ENCODE measurements at places on chromosomes 7 and 10. TPM values are rescaled to one million over a fixed set of nuclear protein-coding genes. Genes with fewer than 3 reads are reported as not detected.

The HOXA7 gene
- not detected for total RNA-seq

The CYP26C1 gene
- not detected for total RNA-seq

The ZPBP gene
- not detected for total RNA-seq

The GTF2I gene
- 134 TPM for total RNA-seq

The CTBP2 gene
- 35.9 TPM for total RNA-seq

The FANK1 gene
- total RNA-seq, result 0.43 TPM

The GFRA1 gene
- total RNA-seq, result 0.59 TPM

The RNF32 gene
- 0.38 TPM for total RNA-seq

The C10orf67 gene
- 0.35 TPM for total RNA-seq

The FAM25C gene
- total RNA-seq, result not detected

DNA sequence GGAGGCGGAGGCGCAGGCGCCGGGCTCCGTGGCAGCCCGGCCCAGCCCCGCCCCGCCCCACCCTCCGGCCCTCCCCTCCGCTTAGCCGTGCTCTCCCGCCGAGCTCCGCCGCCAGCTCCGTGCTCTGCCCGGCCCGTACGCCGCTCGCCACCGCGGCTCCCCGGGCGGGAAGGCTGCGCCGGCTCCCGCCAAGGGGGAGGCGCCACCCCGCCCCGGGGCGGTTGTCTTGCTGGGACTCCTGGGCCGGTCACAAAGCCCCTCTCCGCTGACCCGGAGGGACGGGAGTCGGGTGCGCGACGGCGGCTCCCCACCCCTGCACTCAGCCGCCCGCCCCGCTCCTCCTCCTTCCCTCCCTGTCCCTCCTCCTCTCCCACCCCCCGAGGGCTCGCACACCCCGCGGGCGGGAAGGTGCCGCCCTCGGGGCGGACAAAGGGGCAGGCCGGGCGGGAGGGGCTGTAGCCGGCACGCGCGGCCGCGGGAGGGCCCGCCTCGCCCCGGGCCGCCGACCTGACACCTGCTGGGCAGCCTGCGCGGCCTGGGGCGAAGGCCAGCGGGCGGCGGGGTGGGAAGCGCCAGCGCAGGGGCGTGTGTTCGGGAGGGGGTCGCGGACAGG is 11.5 kb upstream of the SP8 start:
- no peak for DNase-seq

DNA sequence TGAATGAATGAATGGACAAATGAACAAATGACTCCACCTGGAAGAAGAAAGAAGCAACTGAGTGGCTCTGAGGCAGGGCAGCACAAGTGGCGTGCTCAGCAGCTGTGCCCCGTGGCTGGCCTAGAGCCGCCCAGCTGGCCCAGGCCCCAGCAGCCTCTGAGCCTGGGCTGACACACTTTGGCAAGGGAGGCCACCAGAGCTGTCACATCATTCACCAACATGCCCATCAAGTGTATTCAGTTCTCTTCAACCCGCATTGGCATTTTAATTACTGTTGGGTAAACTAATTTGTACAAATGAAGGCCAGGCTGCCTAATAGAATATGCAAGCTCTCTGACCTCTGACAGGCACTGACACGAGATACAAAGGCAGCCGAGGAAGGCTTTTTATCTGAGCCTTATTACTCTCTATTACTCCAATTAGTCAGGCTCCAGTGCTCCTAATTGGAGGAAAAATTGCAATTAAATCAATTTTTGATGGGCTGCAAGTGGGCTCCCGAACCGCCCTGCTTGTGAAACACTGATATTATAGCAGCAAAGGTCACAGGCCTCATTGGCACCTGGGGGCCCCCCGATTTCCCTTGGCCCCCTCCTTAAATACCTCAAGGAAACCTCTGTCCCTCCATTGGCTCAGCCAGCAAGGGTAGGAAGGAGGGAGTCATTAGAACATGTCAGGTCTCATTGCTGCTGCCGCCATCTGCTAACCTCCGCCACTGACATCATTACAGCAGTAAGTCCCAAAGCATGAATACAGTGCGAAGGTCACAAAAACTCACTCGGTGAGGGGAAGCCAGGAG is 41.9 kb downstream of the DPCD start:
- DNase-seq, result peak; percentile 73

DNA sequence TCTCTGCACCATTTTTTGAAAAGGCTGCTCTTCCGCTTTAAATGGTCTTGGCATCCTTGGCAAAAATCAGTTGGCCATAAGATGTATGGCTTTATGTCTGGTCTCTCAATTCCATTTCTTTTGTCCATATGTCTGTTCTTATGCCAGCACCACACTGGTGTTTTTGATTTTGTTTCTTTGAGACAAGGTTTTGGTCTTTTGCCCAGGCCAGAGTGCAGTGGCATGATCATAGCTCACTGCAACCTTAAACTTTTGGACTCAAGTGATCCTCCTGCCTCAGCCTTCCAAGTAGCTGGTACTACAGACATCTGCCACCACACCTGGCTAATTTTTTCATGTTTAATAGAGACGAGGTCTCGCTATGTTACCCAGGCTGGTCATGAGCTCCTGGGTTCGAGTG is 48.5 kb downstream of the ANLN start:
- DNase-seq, result no peak

DNA sequence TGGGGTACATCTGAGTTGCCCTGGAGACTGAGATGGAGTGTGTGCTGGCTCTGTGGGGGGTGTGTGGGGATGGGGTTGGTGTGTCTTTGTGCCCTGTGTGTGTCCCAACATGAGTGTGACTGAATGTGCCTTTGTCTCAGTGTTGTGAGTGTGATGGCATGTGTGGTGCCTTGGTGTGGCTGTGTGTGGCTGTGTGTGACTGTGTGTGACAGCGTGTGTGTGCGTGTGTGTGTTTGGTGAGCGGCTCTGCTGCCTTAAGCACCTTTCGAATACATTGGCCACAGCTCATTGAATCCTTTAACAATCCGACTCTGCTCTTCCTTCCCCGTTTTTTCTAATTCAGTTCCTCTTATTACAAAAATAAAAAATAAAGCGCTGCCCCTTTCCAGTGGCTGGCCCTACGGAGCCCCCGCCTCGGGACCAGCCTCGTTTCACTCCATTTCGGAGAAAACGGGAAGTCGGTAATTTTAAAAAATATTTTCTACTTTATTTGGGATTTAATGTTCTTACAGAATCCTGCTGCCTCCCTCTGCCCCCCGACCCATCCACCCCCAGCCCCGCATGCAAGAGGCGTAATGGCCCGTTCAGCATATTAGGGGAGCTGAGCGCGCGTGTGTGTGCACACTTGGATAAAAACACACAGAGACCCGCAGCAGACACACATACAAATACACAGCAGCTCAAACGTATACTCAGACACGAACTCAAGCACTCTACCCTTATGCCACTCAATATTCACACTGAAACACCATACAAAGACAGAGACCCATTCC is 35.5 kb downstream of the HIF1AN start:
- no peak for DNase-seq

- no peak for DNase-seq
Measured at GRCh38 chr7:76280408-76280807, 22.1 kb upstream of the HSPB1 start.

- no peak for DNase-seq
Measured at GRCh38 chr7:3494947-3495346, 193.9 kb downstream of the SDK1 start.

DNA sequence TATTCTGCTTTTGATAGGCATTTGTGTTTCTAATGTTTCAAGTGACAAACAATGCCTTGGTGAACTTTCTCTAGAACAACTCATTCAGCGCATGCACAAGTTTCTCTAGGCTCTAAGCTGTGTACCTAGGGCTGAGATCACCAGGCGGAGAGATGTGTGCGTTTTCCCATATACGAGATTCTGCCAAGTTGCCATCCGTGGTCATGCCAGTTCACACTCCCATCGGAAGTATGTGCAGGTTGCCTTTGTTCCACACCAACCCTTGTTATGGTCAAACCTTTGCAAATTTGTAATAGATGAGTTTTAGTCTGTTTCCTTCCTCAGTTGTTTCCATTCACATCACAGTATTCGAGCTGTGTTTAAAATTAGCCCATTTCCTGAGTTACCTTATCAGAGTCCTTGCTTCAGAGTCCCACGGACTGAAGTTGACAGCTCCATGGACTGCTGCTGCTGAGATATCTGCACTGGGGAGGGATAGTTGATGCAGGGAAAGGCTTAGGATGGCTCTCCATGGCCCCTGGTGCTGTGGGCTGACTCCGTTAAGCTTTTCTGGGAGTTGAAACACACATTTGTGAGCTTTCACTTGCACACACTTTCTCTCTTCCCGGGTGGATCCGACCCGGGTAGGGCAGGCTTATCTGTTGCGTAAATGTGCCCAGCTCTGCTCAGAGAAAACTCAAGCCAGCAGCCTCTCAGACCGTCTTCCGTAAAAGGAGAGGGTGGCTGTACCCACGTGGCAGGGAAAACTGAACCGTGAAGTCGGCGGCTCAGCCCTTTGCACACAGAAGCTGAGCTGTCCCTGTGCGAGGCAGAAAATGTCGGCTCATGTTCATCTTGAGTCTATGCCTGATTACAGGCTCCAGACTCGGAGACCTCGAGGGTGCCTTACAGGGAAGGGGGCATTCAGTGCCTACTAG is 49.4 kb downstream of the HK1 start:
- DNase-seq, result peak; percentile 93

GRCh38 chr10:78025685-78026364 is 3.5 kb downstream of the POLR3A start:
- no peak for DNase-seq

DNA sequence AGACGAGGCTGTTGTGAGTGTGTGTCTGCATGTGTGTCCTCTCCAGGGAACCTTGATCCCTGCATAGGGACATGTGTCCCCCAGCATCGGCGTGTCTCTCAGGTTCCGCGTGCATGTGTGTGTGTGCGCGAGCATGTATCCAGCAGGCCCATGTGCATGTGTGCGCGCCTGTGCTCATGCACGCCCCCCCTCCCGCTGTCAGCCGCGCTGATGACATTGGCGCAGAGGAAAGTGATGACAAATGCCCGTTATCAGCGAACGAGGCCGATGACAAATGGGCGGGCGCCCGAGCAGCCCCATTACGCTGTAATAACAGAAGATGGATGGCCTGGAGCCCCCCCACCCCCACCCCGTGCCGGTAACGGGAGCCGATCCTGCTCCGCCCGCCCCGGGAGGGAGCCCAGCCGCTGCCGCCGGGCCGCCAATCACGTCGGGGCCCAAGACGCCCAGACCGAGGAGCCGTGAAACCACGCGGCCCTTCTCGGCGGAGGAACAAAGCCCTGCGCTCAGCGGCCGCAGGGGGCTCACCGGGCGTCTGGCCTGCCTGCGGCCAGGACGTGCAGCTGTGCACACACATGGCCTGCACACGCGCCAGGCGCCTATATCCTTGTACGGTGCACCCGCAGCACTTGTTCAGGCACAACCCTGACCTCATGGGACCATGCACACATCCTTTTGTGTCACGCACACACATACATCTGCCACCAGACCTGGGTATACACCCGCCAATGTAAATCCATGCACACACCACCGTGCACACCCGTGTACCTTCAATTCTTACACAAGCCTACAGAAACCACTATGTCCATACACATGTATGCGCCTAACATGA is 21.5 kb downstream of the POLL start:
- DNase-seq, result peak; percentile 74

- DNase-seq, result peak; percentile 58
Measured at GRCh38 chr7:30654296-30655090, 27.8 kb downstream of the CRHR2 start.

DNA sequence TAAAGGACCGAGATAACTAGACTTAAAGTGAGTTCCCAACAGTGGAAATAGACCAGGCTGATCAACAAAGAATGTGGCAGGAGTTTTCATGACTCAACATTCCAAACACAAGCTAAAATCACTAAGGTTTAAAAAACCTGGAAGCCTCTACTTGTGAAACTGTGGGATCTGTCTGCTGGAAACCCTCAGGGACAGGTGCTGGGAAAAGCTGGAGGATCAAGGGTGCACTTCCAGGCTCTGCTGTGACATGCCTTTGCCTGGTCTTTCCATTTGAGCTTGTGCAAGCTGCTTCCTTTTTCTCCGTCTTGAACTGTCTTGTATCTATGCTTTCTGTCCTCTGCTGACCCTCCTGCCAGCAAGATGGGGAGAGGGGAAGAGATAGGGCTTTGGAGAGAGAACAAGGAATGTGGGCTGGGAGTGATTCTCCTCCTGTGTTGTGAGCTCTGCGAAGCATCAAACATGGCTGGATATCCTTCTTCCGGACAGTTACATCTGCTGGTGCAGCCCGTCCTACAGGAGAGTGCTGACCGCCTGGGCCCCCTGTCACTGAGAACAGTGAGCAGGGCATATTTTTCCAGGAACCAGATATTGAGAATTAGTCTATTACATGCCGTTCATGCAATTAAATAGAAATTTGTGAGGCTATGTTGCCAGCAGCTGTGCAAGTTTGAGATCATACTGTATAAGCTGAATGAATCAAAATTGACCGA is 25.5 kb downstream of the ARHGAP22 start:
- peak; percentile 53 for DNase-seq

DNA sequence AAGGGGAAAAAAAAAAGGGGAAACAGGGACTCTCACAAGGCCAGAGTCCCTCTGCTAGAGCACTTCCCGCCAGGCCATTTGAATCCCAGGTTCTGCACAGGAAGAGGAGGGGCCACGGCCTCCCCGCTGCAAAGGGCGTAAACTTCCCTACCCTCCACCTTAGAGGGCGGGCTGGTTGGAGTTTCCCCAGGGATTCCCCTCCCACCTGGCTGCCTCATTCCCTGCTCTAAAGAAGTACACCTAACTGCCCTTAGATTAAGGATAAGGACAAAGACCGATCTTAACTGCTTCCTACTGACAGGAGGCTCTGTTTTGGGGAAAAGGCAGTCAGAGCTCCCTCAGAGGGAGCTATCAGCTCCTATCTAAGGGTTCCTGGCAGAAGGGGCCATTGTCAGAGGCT is 102.0 kb upstream of the ARMC3 start:
- DNase-seq, result no peak

DNA sequence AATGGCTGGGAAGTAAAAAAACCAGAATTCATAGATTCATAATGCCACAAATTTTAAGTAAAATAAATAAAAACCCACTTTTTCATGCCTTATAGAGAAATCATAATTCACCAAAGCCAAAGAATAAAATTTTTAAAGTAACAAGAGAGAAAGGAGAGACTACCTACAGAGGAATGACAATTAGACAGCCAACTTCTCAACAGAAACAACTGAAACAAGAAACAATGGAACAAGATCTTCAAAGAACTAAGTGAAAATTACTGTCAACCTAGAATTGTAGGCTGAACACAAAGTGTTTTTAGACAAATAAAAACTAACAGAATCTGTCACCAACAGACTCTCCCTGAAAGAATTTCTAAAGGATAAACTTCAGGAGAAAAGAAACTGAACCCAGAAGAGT is 15.6 kb upstream of the KCNMA1 start:
- DNase-seq, result no peak

- DNase-seq, result no peak
Measured at GRCh38 chr10:96632974-96633710, 46.3 kb upstream of the TM9SF3 start.

DNA sequence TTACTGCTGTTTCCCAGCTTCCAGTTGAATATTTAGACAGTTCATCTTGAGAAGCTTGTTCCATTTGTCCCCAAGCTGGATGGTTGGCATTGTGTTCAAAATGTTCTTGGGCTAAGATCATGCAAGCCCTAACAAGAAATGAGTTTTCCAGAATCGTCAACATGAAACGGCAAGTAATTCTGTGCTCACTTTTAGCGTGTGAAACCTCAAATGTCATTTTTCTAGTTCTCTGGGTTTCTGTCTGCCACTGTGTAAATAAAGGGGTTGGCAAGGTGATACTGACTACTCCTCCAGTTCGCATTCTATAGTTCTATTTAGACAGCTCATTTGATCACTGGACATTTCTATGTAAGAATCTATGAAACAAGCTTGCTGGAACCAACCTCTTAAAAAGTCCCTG is 194.0 kb downstream of the AHR start:
- DNase-seq, result no peak

GRCh38 chr10:77592946-77593636 is 44.5 kb downstream of the KCNMA1 start:
- no peak for DNase-seq

Measured in cardiac septum (tissue), 1 donor.